Lung microvascular endothelial cell (primary cell): ENCODE measurements at places on chromosomes 3 and 15. TPM values are rescaled to one million over a fixed set of nuclear protein-coding genes. Genes with fewer than 3 reads are reported as not detected.

The RETNLB gene
- total RNA-seq: not detected in 2 replicates

The RTP4 gene
- total RNA-seq: 1.1 and 2.8 TPM in 2 replicates

The FBXO40 gene
- under 0.01 TPM in 1 of 2 replicates, not detected in the other for total RNA-seq

The CRTAP gene
- total RNA-seq: 60.1 and 124 TPM in 2 replicates

The MAGI1 gene
- total RNA-seq: 36.6 and 76.4 TPM in 2 replicates

The NMD3 gene
- total RNA-seq: 57.3 and 65.7 TPM in 2 replicates

The DAZL gene
- total RNA-seq: not detected in 2 replicates
